ENCODE measurements at places on chromosomes 16 and 17.

- DNase-seq = no peak
Observed at GRCh38 chr16:73615071-73615940, 567.4 kb upstream of the ZFHX3 start.

DNA sequence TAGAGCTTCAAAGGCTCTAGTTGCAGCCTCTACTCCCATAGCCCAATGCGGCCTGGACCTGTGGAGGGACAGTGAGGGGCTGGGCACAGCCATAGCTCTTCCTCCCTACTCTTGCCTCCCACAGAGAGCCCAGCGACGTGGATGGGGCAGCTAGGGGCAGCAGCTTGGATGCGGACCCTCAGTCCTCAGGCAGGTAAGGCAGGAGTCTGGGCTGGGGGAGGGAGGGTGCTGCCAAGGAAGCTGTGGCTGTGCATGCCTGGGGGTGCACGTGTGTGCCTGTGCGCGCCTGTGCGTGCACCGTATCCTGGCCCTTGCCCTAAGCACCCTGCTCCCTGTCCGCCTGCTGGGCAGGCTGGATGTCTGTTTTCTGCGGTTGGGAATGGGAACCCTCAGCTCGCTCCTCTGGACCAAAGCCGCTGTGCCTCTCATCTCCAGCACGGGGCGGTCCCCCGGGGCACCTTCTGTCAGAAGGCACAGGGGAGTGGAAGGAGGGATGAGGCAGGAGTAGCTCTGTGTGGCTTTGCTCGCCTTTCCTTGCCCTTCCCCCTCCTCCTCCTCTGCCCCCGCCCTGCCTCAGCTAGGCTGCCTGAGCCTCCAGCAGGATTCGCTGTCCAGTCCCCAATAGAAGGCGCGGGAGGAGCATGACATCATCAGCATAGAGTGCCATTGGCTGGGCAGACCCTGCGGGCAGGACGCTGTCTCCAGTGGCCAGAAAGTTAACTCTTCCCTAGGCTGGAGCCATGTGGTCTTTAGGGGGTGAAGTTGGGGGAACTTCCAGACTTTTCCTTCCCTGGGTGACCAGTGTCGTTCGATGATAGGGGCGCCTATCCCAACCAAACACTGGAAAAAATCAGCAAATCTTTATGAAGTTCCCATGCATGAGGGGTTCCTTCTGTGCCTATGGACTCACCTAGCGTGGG is 797 bp downstream of the PRCD start:
- no peak for DNase-seq

DNA sequence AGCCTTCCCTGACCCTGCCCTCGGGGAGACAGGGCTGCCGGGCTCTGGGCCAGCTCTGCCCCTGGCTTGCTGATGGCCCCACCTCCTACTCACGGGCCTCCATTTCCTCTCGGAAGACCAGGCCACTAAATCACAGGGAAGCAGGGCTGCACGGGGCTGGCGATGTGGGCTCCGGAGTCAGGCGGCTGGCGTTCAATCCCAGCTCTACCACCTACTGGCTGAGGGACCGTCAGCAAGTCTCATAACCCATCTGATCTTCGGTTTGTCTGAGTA is 113.4 kb downstream of the AMFR start:
- no peak for DNase-seq

DNA sequence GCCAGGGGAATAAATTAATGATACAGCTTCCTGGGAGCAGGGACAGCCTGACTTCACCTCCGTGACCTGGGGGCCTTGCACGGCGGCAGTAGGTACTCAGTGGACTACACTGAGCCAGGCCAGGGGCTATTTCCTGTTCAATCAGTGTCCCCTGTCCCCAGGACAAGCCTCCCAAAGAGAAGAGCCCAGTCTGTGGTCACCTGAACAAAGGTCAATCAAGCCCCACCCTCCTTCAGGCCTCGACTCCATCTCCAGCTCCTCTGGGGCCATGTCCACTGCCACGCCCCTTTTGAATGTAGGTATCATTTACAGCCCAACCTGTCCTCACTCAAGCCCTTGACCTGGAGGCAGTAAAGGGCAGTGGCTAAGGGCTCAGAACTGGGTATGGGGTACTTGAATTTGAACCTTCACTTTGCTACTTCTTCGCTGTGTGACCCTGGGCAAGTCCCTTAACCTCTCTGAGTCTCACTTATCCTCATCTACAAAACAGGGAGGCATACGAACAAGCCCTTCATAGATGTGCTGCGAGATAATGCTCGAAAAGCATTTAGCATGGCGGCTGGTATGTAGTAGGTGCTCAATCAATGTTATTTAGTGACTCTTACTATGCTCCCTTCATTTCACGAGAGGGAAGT is 29.0 kb downstream of the MYH11 start:
- no peak for DNase-seq

GRCh38 chr16:90012991-90013745 is 6.1 kb downstream of the DBNDD1 start:
- no peak for DNase-seq

GRCh38 chr17:80851277-80851925 is 140.2 kb upstream of the CHMP6 start:
- no peak for DNase-seq

DNA sequence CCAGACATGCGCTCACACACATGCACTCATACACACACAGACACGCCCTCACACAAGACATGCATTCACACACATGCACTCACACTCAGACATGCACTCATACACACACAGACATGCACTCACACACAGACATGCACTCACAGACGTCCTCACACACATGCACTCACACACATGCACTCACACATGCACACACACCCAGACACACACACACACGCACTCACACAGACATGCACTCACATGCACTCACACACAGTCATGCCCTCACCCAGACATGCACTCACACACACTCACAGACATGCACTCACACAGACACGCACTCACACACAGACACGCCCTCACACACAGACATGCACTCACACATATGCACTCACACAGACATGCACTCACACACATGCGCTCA is 2.1 kb upstream of the ZNF469 start:
- no peak for DNase-seq

GRCh38 chr17:44487170-44487569 is 16.0 kb downstream of the GPATCH8 start:
- DNase-seq = no peak

DNA sequence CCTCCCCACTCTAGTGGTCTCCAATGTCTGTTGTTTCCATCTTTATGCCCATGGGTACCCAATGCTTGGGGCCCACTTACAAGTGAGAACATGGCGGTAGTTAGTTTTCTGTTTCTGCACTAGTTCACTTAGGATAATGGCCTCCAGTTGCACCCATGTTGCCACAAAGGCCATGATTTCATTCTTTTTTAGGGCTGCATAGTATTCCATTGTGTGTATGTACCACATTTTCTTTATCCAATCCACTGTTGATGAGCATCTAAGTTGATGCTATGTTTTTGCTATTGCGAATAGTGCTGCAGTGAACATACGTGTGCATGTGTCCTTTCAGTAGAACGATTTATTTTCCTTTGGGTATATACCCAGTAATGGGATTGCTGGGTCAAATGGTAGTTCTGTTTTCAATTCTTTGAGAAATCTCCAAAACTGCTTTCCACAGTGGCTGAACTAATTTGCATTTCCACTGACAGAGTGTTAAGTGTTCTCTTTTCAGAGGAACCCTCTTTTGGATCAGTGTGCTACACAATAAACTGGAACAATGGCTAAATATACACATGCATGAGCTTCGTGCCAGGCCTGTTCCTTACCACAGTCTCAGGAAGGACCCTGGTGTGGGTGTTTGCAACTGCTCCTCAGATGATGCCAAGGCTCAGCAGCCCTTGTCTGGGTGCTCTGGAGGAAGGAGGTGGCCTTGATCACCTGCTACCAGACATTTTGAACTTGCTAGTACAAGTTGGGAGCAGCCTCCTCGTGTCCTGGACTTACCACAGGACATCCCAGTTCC is 34.4 kb downstream of the KNOP1 start:
- DNase-seq = no peak

DNA sequence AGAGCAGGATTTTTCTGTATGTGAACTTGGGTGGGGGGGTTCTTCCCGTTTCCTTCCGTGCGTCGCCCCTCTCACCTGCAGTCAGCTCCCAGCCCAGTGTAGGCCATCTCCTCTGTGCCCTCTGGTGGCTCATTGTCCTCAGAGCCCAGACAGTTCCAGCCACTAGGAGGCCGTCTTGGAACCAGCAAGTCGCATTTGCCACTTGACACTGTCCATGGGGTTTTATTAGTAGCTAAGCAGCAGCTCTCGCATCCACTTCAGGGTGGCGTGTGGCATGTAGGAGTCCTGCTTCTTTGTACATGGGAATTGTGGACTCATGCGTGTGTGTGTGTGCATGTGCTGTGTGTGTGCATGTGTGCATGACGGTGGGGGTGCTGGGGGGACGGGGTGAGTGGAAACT is 74.0 kb downstream of the SEC14L1 start:
- no peak for DNase-seq

DNA sequence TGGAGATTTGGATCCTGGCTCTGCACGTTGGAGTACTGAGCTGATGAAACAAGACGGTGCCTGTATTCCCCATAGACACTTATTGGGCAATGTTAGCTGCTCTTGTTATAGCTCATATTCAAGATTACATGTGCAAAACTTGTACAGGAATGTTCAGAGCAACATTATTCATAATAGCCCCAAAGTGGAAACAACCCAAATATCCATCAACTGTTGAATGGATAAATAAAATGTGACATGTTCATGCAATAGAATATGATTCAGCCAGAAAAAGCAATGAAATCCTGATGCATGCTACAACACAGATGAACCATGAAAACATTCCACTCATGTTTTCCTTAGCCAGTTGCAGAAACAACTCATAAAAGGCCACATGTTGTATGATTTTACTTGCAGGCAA is 5.7 kb upstream of the SDR42E1 start:
- DNase-seq = no peak

GRCh38 chr17:83095016-83095415 is 15.6 kb downstream of the METRNL start:
- no peak for DNase-seq

DNA sequence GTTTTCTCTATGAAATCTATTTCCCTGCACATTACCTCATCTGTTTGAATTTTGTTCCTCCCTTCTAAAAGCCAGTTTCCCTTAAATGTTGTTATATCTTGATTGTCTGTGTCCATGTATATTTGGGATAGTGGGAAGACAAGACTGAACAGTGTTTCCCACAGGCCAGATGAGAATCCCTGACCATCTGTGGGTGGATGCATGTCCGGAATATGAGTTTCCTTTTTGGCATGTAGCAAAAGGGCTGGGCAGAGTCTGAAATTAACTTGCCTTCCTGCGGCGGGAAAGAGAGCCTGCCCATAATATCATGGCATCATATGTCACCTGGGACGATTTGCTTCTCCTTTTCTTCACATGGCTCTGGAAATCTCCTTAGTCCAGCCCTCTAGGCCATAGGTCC is 385.8 kb upstream of the MAF start:
- DNase-seq = no peak

GRCh38 chr16:87060034-87060986 is 256.9 kb downstream of the C16orf95 start:
- no peak for DNase-seq

- no peak for DNase-seq
Observed at GRCh38 chr17:63623786-63624530, 1.7 kb downstream of the MAP3K3 start.

- no peak for DNase-seq
Observed at GRCh38 chr17:79933863-79934652, 94.8 kb upstream of the CBX4 start.

DNA sequence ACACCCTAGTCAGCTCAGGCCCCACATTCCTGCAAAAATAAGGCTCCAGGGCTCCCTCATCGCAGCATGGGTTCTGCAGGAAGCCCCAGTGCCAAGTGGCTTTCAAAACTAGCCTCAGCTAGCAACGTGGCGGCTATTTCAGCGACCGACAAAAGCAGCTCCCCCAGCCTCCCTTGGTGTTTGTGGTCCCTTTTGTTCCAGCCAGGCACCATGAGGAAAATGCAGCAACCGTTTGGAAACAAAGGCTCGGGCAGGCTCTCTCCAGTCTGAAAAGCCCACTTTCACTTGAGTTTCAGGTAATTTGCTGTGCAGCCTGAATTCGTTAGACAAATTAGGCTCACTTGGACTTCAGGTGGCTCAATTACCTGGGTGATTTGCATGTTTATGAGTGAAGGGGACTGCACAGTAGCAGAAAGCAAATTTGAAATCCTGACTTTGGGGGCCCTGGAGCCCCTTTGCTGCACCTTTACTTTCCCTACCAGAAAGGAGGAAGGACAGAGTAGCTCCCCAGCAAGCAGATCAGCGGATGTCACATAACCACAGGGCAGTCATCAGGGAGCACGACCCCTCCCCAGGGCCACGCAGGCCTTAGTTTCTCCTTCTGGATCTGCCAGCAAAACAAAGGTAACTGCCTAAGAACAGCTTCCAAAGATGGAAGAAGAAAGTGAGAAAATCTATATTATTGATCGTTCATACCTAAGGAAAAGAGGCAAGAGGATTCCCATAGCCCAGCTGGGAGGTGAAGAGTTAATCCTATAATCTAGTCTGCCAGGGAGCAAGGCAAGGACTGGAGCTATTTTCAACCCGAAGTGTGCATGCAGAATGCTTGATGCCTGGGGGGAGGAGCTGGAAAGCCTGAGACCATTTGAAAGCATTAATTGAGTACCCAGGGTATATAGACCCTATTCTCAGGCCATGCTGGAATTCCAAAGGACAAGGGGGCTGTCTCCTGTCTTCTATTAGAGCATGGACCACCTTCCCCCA is 143.1 kb upstream of the SDK2 start:
- DNase-seq = no peak

DNA sequence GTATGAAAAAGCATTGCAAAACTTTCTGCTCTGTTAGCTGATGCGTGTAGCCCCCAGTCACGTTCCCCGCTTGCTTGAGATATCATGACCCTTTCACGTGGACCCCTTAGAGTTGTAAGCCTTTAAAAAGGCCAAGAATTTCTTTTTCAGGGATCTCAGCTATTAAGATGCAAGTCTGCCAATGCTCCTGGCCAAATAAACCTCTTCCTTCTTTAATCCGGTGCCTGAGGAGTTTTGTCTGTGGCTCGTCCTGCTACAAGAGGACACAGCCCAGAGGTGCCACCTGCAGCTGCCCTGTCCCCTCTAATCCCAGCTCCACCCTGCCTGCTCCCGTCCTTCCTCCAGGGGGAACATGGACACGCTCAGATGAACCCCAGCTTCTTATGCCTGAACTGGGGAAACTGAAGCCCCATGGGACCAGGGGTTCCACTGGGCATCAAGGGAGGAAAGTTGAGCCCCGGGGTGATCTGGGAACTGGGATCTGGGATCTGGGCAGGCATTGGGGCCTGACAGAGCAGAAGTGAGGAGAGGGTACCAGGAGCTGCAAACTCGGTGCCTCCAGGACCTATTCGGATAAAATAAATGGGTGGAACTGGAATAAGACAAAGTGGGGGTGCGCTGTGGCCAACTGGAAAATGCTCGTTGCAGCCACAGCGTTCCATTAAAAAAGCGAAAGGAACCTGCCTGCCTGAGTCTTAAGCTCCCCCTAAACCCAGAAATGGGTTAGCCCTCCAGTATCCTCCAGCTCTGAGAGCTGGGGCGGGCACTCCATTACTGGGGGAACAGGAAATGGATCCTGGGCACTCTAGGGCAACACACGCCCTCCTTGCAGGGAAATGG is 19.7 kb downstream of the QPRT start:
- DNase-seq = no peak
